ENCODE measurements at places on chromosomes 5 and 9.

GRCh38 chr9:114894206-114894605 lies 36.2 kb downstream of the TNFSF8 start:
- no peak for DNase-seq

DNA sequence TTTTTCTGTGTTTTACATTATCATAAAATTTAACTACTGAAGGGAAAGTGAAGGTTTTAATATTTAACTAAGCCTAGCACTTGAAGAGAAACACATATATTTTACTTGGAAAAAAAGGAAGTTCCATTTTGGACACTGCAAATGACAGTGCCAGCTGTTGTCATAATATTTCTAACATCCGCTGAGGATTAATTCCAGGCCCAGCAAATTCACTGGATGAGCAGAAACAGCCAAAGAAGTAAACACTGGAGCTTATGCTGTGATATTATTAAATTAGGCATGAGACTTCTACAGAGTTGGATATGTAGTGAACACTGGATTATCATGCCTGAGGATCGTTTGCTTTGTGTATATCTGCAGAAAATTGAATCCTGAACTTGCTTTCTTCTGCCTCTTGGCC lies 67.6 kb downstream of the GHR start:
- no peak for DNase-seq

GRCh38 chr5:100448111-100448528 lies 87.1 kb upstream of the FAM174A start:
- DNase-seq: no peak

DNA sequence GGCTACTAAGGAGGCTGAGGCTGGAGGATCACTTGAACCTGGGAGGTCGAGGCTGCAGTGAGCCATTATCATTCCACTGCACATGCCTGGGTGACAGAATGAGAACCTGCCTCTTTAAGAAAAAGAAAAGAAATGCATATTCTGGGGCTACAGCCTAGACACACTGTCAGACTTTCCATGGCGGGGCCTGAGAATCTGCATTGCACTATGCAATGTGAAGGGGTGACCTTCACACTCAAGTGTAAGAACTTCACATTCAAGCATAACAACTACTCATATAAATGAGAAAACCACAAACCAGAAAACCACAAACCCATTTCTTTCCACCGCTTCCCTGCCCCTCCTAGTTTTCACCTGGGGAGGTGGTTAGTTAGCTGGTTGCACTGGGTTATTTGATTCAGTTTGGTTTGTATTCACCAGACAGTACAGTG lies 18.0 kb upstream of the FBP2 start:
- DNase-seq: no peak

DNA sequence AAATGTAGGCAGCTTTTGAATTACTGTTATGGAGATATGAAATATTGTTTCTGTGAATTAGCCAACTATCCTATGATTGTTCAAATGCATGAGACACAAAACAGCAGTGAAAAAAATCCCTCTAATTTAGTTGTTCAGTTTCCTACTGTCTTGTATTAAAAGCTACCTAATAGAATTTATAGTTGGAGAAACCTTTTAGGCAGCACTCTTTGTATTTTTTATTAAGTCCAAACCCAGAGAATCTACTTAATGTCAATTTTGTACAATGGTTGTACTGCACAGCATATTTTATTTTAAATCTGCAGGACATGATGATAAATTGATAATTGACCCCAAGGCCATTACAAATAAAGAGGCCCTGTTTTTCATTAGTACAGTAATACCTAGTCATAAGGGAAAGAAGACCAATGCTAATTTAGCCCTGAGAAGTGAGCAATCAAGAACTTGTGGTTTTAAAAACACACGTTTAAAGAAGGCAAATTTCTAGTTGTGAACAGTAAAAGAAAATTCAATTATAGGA lies 607.5 kb downstream of the ISL1 start:
- no peak for DNase-seq

DNA sequence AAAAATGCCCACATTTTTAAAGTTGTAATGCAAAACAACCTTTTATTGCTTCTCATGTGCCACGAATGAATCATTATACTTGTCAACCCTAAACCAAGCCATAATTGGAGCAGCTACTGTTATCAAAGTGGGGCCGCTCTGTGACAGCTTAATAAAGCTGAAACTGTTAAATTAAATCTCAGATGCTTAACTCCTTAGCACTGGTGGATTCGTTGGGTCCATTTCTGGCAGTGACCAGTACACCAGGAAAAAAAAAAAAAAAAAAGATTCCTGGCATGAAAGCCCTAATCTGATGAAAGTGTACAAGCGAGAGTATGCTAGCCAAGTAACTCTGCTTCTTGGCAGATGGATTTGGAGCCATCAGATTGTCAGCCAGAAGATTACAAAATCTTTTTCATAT lies 164.8 kb downstream of the ZSWIM6 start:
- no peak for DNase-seq

DNA sequence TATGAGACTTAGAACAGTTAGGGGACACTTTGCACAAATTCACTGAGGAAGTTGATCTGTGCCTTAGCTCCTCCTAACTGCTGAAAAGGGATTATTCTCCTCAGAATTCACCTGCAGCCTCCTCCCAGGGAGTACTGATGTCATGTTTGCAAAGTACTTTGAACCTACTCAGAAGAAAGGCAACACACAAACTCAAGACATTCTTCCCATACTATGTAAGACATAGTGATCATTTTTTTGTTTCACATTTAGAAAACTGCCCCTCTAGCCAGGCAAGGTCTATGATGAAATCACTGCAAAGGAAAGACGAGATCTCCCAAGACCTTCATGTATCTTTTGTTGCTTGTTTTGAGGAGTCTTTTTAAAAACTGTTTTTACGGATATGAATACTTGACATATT lies 10.6 kb upstream of the VLDLR start:
- DNase-seq: no peak

- no peak for DNase-seq
Measured at GRCh38 chr5:142500227-142500905, 175.5 kb upstream of the SPRY4 start.

DNA sequence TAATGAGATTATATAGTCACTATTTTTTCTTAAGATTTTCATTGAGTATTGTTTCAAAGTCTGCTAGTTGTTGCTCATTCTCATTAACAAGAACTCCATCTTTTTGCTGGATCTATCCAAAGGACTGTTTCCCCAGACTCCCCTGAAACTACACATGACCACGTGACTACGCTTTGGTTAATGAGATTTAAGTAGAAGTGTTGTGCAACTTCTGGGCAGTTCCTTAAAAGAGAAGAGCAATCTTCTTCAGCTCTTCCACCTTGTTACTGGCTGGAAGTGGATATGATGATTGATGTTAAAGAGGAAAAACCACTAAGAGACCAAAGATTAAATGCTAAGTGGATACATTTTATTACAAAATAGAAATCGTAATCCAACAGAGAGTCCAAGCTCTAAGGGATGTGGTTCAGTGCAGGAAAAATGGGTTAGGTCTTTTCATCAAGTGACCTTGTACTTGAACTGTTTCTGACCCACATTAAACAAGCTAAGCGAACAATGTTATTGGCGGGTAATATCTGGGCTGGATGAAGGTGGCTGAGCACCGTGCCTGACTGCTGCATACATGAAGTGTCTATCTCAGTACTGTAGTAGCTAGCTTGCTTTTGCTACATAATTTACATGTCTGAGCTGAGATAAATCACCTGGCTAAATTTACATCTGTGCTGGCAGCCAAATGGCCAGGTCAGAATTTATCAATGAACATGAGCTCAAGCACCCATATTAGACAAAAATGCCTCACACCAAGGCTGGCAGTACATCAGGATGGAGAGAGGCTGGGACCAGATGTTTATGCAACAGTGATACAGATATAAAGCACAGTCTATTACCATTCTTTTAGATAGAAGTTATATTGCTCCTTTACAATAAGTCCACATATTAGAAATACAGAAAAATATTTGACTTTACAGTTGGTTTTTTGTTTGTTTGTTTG lies 7.5 kb upstream of the CTNNAL1 start:
- DNase-seq: no peak

- DNase-seq: no peak
Measured at GRCh38 chr5:54230936-54231685, 79.3 kb downstream of the ARL15 start.

DNA sequence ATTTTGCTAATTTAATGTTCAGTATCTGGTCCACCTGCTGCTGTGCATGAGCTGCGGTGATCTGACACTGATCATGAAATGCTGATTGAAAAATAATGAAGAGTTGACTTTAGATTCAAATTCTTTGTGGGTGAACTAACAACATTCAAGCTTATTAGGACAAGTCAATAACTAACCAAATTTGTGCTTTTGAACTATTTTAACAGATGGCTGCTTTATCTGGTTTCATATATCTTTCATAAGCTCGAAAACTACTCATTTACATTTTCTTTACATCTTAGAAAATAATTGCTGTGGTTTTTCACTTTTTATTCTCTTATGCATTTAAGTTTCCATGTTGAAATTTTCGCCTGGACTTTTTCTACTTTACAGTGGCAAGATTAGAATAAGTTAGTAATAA lies 274.8 kb upstream of the CCNG1 start:
- no peak for DNase-seq

DNA sequence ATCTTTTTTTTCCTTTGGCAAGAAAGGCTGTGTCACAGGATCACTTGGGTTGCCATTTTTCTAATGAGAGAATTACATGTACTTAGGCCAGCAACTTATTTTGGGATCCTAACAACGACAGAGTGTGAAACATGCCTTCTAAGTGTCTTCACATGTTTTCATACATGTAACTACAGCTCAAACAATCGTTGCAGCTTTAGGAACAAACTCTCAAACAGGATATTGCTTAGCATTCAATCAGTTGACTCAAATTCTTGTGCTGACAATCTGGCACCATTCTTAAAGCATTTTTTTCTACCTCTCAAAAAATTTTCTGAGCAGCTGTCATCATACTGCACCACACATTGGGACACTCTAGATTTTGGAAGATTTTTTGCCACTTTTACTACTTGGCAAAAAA lies 435.5 kb downstream of the HINT1 start:
- no peak for DNase-seq

DNA sequence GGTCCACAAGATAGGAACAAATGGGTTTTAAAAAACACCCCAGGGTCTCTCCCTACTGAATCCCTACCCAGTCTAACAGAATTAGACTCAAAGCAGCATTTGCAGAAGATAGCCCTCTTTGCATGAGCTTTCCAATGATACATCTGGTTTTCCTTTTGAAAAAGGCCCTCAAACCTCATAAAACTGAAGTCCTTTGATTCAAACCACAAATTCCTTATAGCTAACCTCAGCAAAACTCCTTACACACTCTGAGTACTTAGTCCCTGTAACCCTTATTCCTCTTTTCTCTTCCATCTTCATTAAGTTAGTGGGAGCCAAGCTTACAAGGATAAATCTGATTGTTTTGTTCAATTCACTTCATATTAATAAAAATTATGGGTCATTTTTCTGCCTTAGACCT lies 90.5 kb upstream of the TNC start:
- no peak for DNase-seq

DNA sequence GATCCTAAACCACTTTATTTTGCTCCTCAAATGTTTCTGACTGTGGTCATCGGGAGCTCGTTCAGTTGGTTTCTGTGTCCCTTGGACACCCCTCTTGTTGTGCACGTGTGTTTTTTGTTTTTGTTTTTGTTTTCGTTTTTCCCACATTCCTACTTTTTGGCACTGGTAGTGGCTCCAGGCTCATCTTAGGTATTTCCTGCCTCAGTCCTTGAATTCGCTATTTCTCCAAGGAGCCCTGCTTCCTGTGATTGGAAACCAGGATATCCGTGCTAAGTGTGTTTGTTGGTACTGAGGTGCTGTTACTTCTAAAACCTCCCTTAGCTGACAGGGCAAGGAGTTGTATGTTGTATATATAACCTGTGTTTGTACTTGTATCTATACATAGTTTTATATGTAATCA lies 5.9 kb downstream of the HMCN2 start:
- DNase-seq: no peak

DNA sequence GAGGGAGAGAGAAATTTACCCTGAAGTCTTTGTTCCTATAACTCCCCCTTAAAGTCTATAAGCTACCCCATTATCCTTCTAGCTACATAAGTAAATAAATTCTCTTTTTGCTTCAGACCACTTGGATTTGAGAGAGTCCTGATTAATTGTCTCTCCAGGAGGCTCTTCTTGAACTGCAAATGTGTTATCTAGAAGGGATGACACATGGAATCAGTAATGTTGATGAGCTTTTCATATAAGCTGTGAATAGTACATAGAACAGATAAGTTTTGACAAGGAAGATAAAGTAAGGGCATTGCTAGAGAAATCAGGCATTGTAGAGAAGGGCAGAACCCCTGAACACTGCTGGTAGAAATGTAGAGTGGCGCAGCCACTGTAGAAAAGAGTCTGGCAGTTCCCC lies 42.5 kb upstream of the GNPDA1 start:
- no peak for DNase-seq

DNA sequence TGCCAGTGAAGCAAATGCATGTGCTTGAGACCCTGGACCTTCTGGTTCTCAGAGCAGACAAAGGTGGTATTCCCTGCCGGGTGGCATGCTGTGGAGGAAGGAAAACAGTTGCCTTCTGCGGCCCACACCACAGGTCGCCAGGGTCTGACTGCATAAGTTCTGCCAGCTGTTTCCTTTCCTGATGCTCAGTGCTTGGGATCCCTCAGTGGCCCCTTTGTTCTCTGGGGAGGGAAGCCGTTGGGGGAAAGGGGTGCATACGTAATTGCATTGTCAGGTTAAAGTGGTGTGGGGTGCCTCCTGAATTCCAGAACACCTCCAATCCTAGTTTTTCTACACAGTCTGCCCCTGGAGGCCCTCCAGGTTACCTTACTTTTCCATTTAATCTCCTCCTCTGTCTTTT lies 43.1 kb upstream of the SLC2A8 start:
- DNase-seq: no peak

DNA sequence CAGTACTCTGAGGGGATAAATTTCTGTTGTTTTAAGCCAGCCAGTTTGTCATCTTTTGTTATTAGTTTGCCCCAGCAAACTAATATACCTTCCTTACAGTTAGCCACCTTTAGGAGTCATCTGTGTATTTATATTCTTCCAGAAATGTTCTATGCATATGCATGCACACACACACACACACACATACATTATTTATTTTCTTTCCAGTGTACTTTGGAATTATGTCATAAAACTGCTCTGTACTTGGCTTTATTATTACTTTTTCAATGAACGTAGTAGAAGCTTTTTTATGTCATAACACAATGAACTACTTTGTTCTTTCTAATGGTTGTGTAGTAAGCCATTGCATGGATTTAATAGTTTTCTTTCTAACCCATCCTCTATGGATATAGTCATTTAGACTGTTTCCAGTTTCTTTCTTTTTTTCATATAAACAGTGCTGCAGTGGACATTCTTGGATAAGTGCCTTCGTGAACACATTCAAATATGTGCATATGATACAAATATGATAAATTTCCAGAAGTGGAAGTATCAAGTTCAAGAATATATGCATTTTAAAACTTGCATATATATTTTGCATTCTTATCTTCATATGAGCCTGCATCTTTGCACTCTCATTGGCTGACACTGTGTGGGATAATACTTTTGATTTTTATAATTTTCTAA lies 26.6 kb upstream of the DAB2 start:
- no peak for DNase-seq

GRCh38 chr5:56457887-56458812 lies 225.0 kb upstream of the ANKRD55 start:
- DNase-seq: no peak

Data from stimulated activated CD8-positive, alpha-beta memory T cell treated with anti-CD3 and anti-CD28 coated beads, Interleukin-4, amount 100 ng/mL, for 4 hours (primary cell).